ENCODE measurements at places on chromosomes 11 and 22.

DNA sequence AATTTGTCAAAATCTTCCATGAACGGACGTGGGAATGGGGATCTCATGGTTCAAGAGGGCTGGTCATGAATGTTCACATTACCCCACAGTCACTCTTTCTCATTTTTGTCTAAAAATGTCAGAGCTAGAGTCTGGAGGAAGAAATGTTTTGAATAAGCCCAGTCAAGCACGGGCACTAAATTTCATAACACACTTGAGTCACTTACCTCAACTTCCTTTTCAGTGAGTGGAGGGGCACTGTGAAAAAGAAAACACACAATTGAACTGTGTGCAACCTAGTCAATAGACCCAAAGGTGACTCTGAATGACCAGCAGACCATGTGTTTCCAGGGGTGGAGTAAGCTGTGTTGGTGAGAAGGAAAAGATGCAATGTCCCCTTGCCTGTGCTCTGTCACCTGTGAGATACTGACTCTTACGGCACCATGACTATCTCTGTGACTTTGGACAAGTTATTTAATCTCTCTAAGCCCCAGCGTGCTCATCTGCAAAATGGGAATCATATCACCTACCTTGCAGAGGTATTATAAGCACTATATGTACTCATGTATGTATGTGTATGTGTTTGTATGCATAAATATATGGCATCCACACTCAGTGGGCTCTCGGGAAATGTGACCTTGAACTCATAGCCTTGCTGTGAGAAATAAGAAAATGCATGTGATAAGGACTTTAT lies 38.2 kb upstream of the LYVE1 start:
- no peak for DNase-seq

DNA sequence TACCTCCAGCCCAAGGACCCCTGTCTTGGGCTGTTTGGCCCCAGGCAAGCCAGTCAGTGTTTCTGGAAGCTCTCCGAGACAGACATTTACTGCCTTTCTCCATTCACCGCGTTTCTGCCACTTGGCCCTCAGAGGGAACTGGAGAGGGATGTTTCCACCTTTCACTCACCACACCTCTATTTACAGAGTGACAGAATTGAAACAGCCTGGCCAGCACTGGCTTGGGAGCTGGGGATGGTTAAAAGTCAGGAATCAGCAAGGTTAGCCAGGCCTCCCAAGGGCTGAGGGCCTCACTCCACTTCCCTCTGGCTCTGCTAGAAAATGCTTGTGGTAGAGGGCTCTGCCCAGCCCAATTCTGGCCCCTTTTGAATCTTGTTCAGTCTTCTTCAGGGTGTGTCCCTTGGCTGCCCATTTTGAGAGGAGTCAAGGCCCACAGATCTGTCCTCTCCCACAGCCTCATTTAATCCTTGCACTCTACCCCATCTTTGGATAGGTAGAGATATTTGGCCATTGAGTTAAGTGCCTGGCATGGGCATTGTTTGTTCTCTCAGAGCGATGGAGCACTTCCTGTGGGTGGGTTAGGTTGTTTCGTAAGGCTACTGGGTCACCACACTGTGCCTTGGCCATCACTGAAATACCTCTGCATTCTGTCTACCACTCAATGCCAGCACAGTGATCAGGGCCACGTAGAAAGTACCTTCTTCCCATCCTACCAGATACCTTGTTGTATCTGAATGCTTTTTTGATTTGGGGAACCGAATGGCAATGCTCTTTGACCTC lies 119.2 kb downstream of the MICAL2 start:
- DNase-seq: no peak

DNA sequence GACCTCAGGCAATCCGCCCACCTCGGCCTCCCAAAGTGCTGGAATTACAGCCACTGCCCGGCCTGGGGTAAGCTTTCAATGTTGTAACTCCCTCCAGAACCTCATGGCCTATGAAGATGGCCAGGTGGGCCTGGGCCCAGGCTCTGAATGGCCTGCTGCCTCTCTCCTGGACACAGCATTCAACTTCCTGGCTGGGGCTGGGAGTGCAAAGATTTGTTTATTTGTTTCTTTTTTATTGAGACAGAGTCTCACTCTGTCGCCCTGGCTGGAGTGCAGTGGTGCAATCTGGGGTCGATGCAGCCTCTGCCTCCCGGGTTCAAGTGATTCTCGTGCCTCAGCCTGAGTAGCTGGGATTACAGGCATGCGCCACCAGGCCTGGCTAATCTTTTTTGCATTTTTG lies 513 bp upstream of the TSGA10IP start:
- DNase-seq: no peak

- DNase-seq: no peak
Measured at GRCh38 chr11:92955860-92956259, 13.6 kb upstream of the MTNR1B start.

DNA sequence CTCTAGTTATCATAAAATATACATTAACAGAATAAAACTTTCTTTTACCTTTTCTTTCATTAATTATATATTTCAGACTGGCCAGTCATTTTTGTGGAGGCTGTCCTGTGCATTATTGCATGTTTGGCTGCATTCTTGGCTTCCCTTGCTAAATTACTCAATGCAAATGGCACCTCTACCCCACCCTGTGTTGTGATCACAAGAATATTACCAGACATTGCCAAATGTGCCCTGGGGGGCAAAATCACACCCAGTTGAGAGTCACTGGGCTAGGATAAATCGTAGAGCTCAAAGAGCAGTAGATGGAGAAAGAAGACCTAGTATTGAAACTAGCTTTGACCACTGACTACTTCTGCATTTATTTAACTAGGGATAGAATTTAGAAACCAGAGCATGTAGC lies 1257.8 kb upstream of the TENM4 start:
- no peak for DNase-seq

- no peak for DNase-seq
Measured at GRCh38 chr11:90491466-90491865, 268.6 kb upstream of the CHORDC1 start.

- no peak for DNase-seq
Measured at GRCh38 chr11:70668204-70669202, 270.2 kb downstream of the CTTN start.

DNA sequence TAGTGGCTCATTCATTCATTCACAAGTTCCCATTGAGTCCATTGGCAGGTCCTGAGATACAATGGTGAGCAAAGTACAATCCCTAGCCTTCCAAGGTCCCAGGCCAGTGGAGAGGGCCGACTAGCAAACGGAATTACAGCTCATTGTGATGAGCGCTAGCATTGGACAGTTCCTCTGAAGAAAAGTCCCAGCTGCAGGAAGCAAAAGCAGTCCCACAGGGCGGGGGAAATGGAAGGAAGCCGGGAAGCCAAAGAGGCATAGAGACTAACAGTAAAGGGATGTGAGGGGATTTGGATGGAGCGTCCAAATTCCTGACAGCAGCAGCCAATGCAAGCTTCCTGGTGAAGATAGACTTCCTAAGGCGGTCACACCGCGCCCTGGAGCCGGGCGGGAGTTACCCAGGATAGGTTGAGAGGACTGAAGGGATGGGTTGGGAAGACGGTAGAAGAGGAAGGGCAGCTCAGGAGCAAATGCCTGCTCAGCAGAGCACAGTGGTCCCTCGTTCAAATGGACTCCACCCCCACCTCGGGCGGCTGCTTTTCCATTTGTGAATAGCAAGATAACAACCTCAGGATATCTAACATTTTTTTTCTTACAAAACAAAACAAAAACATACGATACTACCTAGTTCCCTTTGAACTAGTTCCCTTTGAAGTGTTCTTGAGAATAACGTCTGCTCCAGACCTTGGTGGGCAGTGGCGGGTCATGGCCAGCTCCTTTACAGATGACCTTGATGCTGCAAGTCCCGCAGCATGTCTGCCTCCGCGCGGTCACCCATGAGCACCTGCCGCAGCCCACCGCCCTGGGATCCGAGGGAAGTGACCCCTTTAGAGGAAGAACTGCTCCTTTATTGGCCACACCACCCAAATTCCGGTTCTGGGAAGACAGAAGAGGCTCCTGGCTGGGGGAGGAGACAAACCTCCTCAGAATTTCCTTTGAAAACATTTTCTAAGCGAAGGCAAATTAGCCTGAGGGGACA lies 132.9 kb downstream of the RASSF10 start:
- no peak for DNase-seq

- no peak for DNase-seq
Measured at GRCh38 chr11:47507563-47508239, 45.2 kb downstream of the CELF1 start.

GRCh38 chr11:121881806-121882205 lies 234.2 kb downstream of the BLID start:
- no peak for DNase-seq

- no peak for DNase-seq
Measured at GRCh38 chr11:1084561-1085439, 10.1 kb downstream of the MUC2 start.
